Natural killer cell treated with Interleukin-12 subunit alpha and Interleukin-12 subunit beta and Interleukin-15 and Interleukin-18, amount 100 ng/mL, for 72 hours (primary cell): ENCODE measurements at places on chromosomes 1 and 21. TPM values are rescaled to one million over a fixed set of nuclear protein-coding genes. Genes with fewer than 3 reads are reported as not detected.

GRCh38 chr1:154326546-154327465 lies 1.5 kb downstream of the ATP8B2 start:
- H3K27ac ChIP-seq, result peak overlapping the region; percentile 42
- DNase-seq, result no peak
- H3K4me3 ChIP-seq, result peak overlapping the region; percentile 92
- peaks cover 4% of the 10 kb centered on the region for H3K27me3 ChIP-seq
- H3K4me1 ChIP-seq, result peaks cover 42% of the 10 kb centered on the region

GRCh38 chr21:26583769-26584168 lies 10.7 kb upstream of the CYYR1 start:
- no peaks in the 10 kb centered on the region for H3K4me1 ChIP-seq
- peaks cover 14% of the 10 kb centered on the region for H3K36me3 ChIP-seq
- H3K27ac ChIP-seq, result no peak overlapping the region
- H3K27me3 ChIP-seq, result no peaks in the 10 kb centered on the region
- no peak for DNase-seq

- H3K36me3 ChIP-seq, result no peaks in the 10 kb centered on the region
- H3K27ac ChIP-seq, result no peak overlapping the region
- no peaks in the 10 kb centered on the region for H3K27me3 ChIP-seq
- no peak overlapping the region for H3K4me3 ChIP-seq
- H3K4me1 ChIP-seq, result peaks cover 6% of the 10 kb centered on the region
Observed at GRCh38 chr1:214445831-214446614, 105.4 kb downstream of the PTPN14 start.

MAP3K21 gene
- total RNA-seq, result 3.0 TPM

GRCh38 chr1:156760796-156761104 lies 6.6 kb upstream of the PRCC start:
- no peak overlapping the region for H3K27ac ChIP-seq
- no peaks in the 10 kb centered on the region for H3K36me3 ChIP-seq
- no peaks in the 10 kb centered on the region for H3K27me3 ChIP-seq

- no peaks in the 10 kb centered on the region for H3K36me3 ChIP-seq
- H3K4me1 ChIP-seq, result no peaks in the 10 kb centered on the region
- H3K27me3 ChIP-seq, result peaks cover 62% of the 10 kb centered on the region
Observed at GRCh38 chr1:7207875-7208646, 422.8 kb downstream of the CAMTA1 start.

DNA sequence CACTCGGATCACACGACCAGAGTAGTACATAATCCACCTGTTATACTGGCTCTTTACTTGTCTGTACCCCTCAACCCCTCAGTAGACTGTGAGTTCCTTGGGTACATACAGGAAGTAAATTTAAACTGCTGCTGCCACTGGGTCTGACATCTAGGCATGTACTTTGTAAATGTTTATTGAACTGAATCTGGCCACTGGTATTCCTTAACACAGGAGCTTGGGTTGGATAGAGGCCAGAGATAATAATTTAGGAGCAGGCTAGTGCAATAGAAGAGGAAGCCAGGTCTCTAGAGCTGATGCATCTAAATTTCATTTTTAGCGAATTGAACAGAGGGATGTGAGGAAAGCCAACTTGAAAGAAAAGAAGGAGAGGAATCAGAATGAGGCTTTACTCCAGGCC lies 12.4 kb downstream of the TTC4 start:
- H3K27ac ChIP-seq, result no peak overlapping the region
- H3K36me3 ChIP-seq, result peaks cover 46% of the 10 kb centered on the region
- H3K4me3 ChIP-seq, result no peak overlapping the region
- no peaks in the 10 kb centered on the region for H3K27me3 ChIP-seq

GRCh38 chr1:8497210-8497819 lies 179.4 kb downstream of the SLC45A1 start:
- H3K27ac ChIP-seq, result peak overlapping the region; percentile 35
- no peaks in the 10 kb centered on the region for H3K27me3 ChIP-seq
- peaks cover 19% of the 10 kb centered on the region for H3K4me1 ChIP-seq
- no peak for DNase-seq
- peak overlapping the region; percentile 38 for H3K4me3 ChIP-seq

- H3K4me3 ChIP-seq, result no peak overlapping the region
- H3K36me3 ChIP-seq, result no peaks in the 10 kb centered on the region
- no peaks in the 10 kb centered on the region for H3K27me3 ChIP-seq
- peaks cover 27% of the 10 kb centered on the region for H3K4me1 ChIP-seq
- no peak for DNase-seq
Observed at GRCh38 chr1:161094481-161094880, 3.7 kb upstream of the KLHDC9 start.

GRCh38 chr21:38315122-38315521 lies 58.3 kb downstream of the KCNJ15 start:
- no peak for DNase-seq
- no peaks in the 10 kb centered on the region for H3K4me1 ChIP-seq
- peaks cover 22% of the 10 kb centered on the region for H3K27me3 ChIP-seq
- no peaks in the 10 kb centered on the region for H3K36me3 ChIP-seq

- no peaks in the 10 kb centered on the region for H3K27me3 ChIP-seq
- H3K4me1 ChIP-seq, result peaks cover 16% of the 10 kb centered on the region
- H3K4me3 ChIP-seq, result peak overlapping the region; percentile 48
- H3K27ac ChIP-seq, result peak overlapping the region; percentile 64
- DNase-seq, result no peak
- H3K36me3 ChIP-seq, result no peaks in the 10 kb centered on the region
Observed at GRCh38 chr1:158818975-158819431, 12.1 kb upstream of the MNDA start.

GRCh38 chr1:154772606-154773506 lies 97.2 kb downstream of the KCNN3 start:
- no peaks in the 10 kb centered on the region for H3K4me1 ChIP-seq
- H3K4me3 ChIP-seq, result no peak overlapping the region
- no peaks in the 10 kb centered on the region for H3K36me3 ChIP-seq
- H3K27ac ChIP-seq, result no peak overlapping the region

HSD3B2 gene
- not detected for total RNA-seq

CCDC30 gene
- total RNA-seq, result 2.6 TPM

GRCh38 chr1:156012051-156012817 lies 8.5 kb downstream of the SSR2 start:
- H3K4me1 ChIP-seq, result peaks cover 14% of the 10 kb centered on the region
- H3K36me3 ChIP-seq, result peaks cover 31% of the 10 kb centered on the region
- DNase-seq, result no peak
- no peak overlapping the region for H3K4me3 ChIP-seq
- no peak overlapping the region for H3K27ac ChIP-seq

DNA sequence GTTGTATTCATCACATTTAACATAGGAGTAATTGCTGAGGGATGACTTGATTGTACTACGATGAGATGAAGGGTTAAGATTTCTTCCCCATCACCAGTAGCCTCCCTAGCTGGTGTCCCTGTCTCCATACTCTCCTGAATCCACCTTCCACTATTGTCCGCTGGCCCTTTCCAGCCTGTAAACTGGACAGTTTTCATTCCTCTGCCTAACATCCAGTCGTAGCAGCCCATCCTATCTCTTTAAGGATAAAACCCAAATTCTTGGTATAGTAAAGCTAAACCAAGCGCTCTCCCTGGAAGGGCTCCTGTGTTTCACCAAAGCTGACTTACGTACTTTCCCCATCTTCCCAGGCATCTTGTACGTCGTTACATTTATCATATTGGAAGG lies 670 bp downstream of the COX20 start:
- H3K27ac ChIP-seq, result peak overlapping the region; percentile 99
- no peak for DNase-seq
- peak overlapping the region; percentile 96 for H3K4me3 ChIP-seq
- H3K4me1 ChIP-seq, result peaks cover 55% of the 10 kb centered on the region
- H3K27me3 ChIP-seq, result no peaks in the 10 kb centered on the region
- peaks cover 21% of the 10 kb centered on the region for H3K36me3 ChIP-seq

- peak overlapping the region; percentile 26 for H3K4me3 ChIP-seq
- H3K4me1 ChIP-seq, result peaks cover 37% of the 10 kb centered on the region
- no peaks in the 10 kb centered on the region for H3K27me3 ChIP-seq
- H3K36me3 ChIP-seq, result no peaks in the 10 kb centered on the region
- H3K27ac ChIP-seq, result no peak overlapping the region
Observed at GRCh38 chr1:6004412-6005123, 12.3 kb upstream of the NPHP4 start.

GRCh38 chr21:45241357-45241756 lies 46.3 kb downstream of the POFUT2 start:
- peaks cover 19% of the 10 kb centered on the region for H3K27me3 ChIP-seq
- H3K27ac ChIP-seq, result no peak overlapping the region
- H3K36me3 ChIP-seq, result peaks cover 20% of the 10 kb centered on the region
- H3K4me3 ChIP-seq, result no peak overlapping the region
- H3K4me1 ChIP-seq, result no peaks in the 10 kb centered on the region

- DNase-seq, result no peak
- H3K27ac ChIP-seq, result peak overlapping the region; percentile 92
- H3K4me1 ChIP-seq, result peaks cover 63% of the 10 kb centered on the region
- H3K36me3 ChIP-seq, result no peaks in the 10 kb centered on the region
Observed at GRCh38 chr1:91831132-91831930, 54.6 kb downstream of the TGFBR3 start.

GPR52 gene
- total RNA-seq, result 4.4 TPM

OLFML3 gene
- total RNA-seq, result 0.59 TPM

NT5C1A gene
- 4.1 TPM for total RNA-seq

OR2C3 gene
- not detected for total RNA-seq

DNA sequence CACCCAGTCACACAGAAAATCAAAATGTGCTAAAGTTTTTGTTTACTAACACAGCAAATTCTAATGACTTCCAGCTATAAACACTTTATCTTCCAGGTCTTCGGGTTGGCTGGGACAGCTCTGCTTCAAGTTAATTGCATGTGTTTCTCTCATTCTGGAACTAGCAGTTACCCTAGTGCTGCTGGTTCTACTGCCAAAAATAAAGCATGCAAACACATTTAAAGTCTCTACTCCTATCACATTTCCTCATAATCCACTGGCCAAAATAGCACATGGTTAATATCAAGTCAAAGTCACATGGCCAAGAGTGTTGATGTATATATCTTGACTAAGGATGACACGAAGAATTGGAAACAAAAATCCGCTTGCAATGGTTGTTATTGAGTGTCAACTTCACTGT lies 973.1 kb upstream of the ADGRL2 start:
- H3K36me3 ChIP-seq, result no peaks in the 10 kb centered on the region
- no peak overlapping the region for H3K27ac ChIP-seq
- H3K4me3 ChIP-seq, result no peak overlapping the region
- H3K4me1 ChIP-seq, result no peaks in the 10 kb centered on the region

SLC16A4 gene
- total RNA-seq, result 0.48 TPM

- H3K4me1 ChIP-seq, result no peaks in the 10 kb centered on the region
- H3K4me3 ChIP-seq, result no peak overlapping the region
- H3K36me3 ChIP-seq, result peaks cover 5% of the 10 kb centered on the region
- H3K27me3 ChIP-seq, result no peaks in the 10 kb centered on the region
- no peak for DNase-seq
Observed at GRCh38 chr1:44288883-44289282, 66.2 kb downstream of the ERI3 start.

ATP6V1G3 gene
- not detected for total RNA-seq
